Mesothelial cell of epicardium (in vitro differentiated cells): ENCODE measurements at places on chromosomes 6 and 20. TPM values are rescaled to one million over a fixed set of nuclear protein-coding genes. Genes with fewer than 3 reads are reported as not detected.
A peak's percentile ranks its signal among the peaks of the same experiment; 100 is the strongest.

GRCh38 chr6:11411593-11411992 is 126.0 kb upstream of the TMEM170B start:
- no peak for DNase-seq

DNA sequence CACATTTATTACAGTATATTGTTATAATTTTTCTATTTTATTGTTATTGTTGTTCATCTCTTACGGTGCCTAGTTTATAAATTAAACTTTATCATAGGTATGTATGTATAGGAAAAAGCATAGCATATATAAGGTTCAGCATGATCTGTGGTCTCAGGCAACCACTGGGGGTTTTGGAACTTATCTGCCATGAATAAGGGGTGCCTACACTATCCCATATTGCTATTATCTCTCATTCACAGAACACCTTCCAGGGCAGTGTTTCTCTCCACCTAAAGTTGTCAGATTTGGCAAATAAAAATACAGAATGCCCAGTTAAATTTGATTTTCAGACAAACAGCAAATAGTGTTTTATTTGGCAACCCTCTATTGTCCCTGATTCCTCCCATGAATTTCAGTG is 35.5 kb upstream of the FAM184A start:
- DNase-seq: no peak

DNA sequence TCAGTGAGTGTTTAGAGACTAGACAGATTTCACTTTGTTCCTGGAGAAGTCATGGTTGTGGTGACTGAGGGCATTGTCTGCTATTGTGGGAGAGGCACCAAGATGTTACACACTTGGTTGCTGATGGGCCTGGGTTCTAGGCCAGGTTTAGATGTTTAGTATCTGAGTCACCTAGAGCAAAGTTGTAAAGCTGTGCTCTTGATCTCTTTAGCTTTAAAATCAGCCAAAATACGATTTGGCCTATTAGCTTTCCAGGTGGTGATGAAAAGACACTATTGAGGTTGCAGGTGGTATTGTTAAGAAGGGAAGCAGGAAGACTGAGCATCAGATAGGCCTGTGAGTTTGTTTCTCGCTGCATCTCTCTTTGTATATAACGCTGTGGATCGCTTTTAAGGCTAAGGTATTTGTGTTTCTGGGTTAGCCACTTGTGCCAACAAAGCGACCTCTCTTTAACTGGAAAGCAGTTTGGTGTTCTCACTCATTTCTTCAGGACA is 48.6 kb downstream of the FOXO3 start:
- DNase-seq: no peak

- no peak for DNase-seq
Measured at GRCh38 chr6:107832151-107833056, 8.3 kb upstream of the SCML4 start.

GRCh38 chr20:36114707-36115106 is 39.8 kb upstream of the EPB41L1 start:
- DNase-seq: no peak

DNA sequence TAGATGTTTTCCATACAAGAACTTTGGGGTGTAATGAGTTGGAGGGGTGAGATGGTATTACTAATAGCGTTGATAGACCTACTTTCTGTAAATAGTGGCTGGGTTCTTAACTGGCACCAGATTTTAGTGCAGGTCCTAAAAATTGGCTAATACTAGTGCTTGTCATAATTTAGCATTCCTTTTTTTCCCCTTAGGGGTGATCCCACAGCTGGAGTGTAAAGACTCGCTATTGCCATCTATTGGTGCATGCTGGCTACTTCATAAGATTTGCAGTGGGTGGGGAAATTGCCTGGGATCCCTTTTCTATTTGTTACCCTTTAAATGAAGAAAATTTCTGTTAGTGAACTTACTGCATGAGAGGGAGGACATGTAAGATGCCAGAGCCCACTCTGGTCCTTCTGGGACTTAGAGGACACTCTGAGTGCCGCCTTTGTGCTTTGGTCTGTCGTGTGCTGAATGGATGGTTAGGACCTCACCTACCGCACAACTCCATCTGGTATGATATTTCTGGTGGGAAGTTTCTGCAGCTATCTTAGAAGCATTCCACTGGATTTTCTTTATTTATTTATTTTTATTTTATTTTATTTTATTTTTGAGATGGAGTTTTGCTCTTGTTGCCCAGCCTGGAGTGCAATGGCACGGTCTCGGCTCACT is 195.5 kb downstream of the JARID2 start:
- DNase-seq: no peak

DNA sequence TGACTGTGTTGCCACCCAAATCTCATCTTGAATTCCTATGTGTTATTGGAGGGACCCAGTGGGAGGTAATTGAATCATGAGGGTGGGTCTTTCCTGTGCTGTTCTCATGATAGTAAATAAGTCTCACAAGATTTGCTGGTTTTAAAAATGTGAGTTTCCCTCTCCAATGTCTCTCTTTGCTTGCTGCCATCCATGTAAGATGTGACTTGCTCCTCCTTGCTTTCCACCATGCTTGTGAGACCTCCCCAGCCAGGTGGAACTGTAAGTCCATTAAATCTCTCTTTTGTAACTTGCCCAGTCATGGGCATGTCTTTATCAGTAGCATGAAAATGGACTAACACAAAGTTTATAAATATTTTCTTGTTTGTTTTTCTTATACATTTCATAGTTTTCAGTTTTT is 990.5 kb upstream of the CITED2 start:
- DNase-seq: no peak

- DNase-seq: peak; percentile 26
Measured at GRCh38 chr6:127118298-127119101, at the start of gene RSPO3. TSS of gene RSPO3 (plus strand) at chr6:127118671. CDS start at chr6:127119193, 522 bp downstream.

- no peak for DNase-seq
Measured at GRCh38 chr6:25254671-25255070, 24.5 kb upstream of the CARMIL1 start.

DNA sequence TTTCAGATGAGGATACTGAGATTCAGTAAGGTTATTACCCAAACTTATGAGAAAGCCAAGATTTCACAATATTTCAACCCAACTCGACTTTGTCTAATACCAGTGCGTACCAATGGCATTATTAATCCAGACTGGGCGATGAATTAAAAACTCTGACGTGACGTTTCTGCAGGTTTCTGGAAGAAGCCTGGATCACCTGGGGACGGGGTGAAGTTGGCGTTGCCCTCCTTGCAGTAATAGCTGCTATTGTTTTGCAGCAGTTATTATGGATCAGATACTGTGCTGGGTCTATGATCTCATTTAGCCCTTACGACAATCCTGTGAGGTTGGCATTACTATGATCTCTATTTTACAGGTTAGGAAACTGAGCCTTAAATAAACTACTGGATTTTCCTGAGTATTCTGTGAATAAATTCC is 569 bp upstream of the CDC5L start:
- no peak for DNase-seq

DNA sequence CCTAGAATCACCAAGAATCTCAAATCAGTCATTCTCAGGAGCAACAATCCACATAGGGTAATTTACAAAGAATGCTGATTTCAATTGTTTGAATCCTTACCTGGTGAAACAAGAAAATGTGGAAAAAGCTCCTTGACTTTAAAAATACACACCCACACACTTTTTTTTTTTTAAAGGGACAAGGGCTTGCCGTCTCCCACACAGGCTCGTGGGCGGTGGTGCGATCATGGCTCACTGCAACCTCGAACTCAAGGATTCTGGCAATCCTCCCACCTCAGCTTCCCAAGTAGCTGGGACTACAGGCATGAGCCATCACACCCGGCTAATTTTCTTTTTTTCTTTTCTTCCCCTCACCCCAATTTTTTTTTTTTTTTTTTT is 30.7 kb downstream of the PARD6B start:
- DNase-seq: peak; percentile 19

GRCh38 chr6:26273673-26274588 is 91.1 kb upstream of the BTN3A2 start:
- no peak for DNase-seq

GRCh38 chr6:134079406-134079921 is 27.0 kb upstream of the SLC2A12 start:
- no peak for DNase-seq

DNA sequence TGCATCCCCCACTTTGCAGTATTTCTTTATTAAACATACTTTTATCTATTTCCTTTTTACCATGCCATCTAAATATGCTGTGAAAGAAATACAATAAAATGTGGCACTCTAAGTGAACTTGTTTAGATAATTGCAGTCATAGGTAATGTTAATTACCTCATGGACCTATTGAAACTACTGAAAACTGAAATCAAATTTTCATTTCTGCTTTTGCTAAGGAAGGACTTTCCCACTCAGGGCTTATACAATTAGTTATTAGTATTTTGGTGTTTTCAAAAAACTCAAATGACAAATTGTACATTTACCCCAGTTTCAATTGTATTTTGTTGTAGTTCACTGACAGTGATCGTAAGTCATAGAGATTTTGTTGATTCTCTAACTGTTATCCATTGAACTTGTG is 88.4 kb downstream of the ID4 start:
- DNase-seq: no peak

DNA sequence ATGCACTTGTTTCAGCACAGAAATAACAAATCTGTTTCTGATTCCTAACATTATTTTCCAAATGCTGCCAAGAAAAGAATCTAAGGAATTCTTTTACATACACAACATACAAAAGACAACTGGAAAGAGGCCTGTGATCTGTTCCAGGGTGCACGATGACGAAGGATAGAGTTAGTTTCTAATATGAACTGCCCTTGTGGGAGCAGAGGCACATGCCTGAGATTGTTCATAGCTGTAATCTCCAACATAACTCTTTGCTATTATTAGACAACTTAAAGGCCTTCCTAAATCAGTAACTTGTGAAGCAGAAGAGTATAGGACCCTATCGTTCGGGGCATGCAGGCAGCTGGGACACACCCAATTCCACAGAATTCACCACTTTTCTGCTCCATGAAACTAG is 41.2 kb upstream of the NHSL1 start:
- no peak for DNase-seq

DNA sequence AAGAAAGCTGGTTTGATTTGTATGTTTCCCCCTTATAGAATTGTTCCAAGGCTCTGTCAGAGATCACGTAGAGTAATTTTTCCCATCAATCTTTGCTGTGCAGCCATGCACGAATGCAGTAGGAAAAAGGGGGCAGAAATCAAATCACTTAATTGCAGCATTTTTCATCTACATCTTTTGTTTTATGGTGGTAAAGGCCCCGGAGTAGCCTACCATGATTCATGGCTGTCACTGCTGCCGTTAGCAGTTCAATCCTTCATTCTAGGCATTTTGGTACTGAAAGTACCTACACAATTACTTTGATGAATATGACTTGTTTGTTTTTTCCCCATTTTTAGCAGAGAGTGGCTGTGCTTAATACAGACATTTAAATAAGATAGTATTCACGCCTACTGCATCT is 631.9 kb upstream of the MMS22L start:
- no peak for DNase-seq

GRCh38 chr6:162181111-162181510 is 546.5 kb downstream of the PRKN start:
- no peak for DNase-seq

- peak; percentile 90 for DNase-seq
Measured at GRCh38 chr6:84764332-84765049, at the start of gene TBX18. TSS of gene TBX18 (minus strand) at chr6:84764598. CDS start at chr6:84764181, 417 bp downstream.

DNA sequence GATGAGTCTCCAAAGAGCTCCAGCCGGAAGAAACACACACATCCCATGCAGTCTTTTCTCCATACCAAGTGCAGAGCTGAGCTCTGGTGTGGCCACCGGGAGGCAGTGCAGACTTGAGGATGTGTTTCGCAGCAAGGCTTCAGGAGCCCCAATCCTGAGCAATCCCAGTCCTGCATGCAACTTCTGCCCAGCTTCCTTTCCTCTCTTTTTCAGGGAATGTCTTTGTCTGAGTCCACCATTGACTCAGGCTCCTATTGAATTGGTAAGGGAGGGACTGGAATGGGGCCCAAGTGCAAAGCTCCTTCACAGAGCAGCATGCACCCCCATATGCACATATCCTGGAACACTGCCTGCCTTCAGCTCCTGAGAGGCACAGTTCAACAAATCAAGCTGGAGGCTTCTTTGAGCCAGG is 50.5 kb upstream of the ASIP start:
- DNase-seq: peak; percentile 78

- DNase-seq: no peak
Measured at GRCh38 chr6:3414327-3415081, 42.3 kb downstream of the SLC22A23 start.

ABCF1 gene
- total RNA-seq: 71.4 to 73.6 TPM (median 71.5 TPM) in 3 replicates

TULP1 gene
- total RNA-seq: 17.5 to 17.7 TPM (median 17.6 TPM) in 3 replicates

HLA-DQA1 gene
- total RNA-seq: not detected in 3 replicates

ARMH2 gene
- not detected in 3 replicates for total RNA-seq

ZFAND3 gene
- 78.9 to 83.5 TPM (median 81.2 TPM) in 3 replicates for total RNA-seq

MATN4 gene
- total RNA-seq: 0.11 TPM in 1 of 3 replicates, not detected in the others

TCF21 gene
- total RNA-seq: 4.7 to 5.3 TPM (median 5.0 TPM) in 3 replicates

R3HDML gene
- not detected in 3 replicates for total RNA-seq
